ENCODE measurements at places on chromosomes 3 and 15. TPM values are rescaled to one million over a fixed set of nuclear protein-coding genes. Genes with fewer than 3 reads are reported as not detected.

Gene FBXO40
- 0.15 TPM for total RNA-seq

Gene IQCF5
- total RNA-seq: not detected

Gene MANF
- 148 TPM for total RNA-seq

Gene CLRN1
- not detected for total RNA-seq

Gene MFAP1
- total RNA-seq: 44.7 TPM

Gene IFT80
- total RNA-seq: 22.6 TPM

Gene FGF12
- 5.1 TPM for total RNA-seq

- H3K27ac ChIP-seq: no peak overlapping the region
- no peaks in the 10 kb centered on the region for H3K36me3 ChIP-seq
- DNase-seq: no peak
These were observed 328.5 kb downstream of the RBMS3 start for GRCh38 chr3:29609328-29609811.

DNA sequence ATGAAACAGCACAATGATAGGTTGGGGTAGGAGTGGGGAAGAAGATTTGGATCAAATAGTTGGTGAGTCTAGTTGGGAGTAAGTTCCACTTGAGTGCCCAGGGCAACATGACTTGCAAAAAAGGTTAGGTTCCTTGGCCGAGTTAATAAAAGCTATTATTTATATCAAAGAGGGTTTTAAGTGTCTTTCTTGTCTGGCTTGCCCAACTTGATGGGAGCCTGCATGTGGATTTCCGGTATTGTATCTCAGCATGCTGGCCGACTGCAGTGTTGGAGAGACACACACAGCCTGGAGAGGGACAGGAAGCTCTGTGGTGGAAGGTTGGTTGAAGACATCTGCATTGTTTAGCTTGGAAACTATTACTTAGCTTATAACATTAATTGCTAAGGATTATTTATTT lies 449.5 kb upstream of the TBL1XR1 start:
- H3K4me1 ChIP-seq: peaks cover 2% of the 10 kb centered on the region
- H3K36me3 ChIP-seq: no peaks in the 10 kb centered on the region
- no peaks in the 10 kb centered on the region for H3K27me3 ChIP-seq
- H3K27ac ChIP-seq: no peak overlapping the region
- no peak overlapping the region for H3K4me3 ChIP-seq
- DNase-seq: no peak

GRCh38 chr3:72332689-72333088 lies 515.6 kb downstream of the SHQ1 start:
- H3K4me3 ChIP-seq: no peak overlapping the region
- H3K36me3 ChIP-seq: no peaks in the 10 kb centered on the region
- H3K4me1 ChIP-seq: peaks cover 3% of the 10 kb centered on the region
- no peak for DNase-seq

GRCh38 chr15:93485438-93486327 lies 396.7 kb upstream of the RGMA start:
- H3K4me1 ChIP-seq: 0 out of 2 replicates have a peak, but pooled peaks cover 2% of the 10 kb centered on the region
- no peaks in the 10 kb centered on the region for H3K36me3 ChIP-seq
- no peaks in the 10 kb centered on the region for H3K27me3 ChIP-seq
- H3K4me3 ChIP-seq: no peak overlapping the region
- no peak overlapping the region for H3K27ac ChIP-seq

- no peak for DNase-seq
- no peak overlapping the region for H3K4me3 ChIP-seq
- H3K27ac ChIP-seq: no peak overlapping the region
- peaks cover 4% of the 10 kb centered on the region for H3K4me1 ChIP-seq
These were observed 415.5 kb downstream of the FHIT start for GRCh38 chr3:60835796-60836195.

- H3K4me1 ChIP-seq: peaks cover 4% of the 10 kb centered on the region
- DNase-seq: no peak
- no peak overlapping the region for H3K4me3 ChIP-seq
- H3K36me3 ChIP-seq: no peaks in the 10 kb centered on the region
- H3K27ac ChIP-seq: no peak overlapping the region
These were observed 3.4 kb downstream of the CD96 start for GRCh38 chr3:111545349-111545748.

- no peaks in the 10 kb centered on the region for H3K27me3 ChIP-seq
- H3K27ac ChIP-seq: no peak overlapping the region
- H3K36me3 ChIP-seq: no peaks in the 10 kb centered on the region
- no peak for DNase-seq
These were observed 249.7 kb downstream of the KCNMB2 start for GRCh38 chr3:178785961-178786360.

- H3K27me3 ChIP-seq: no peaks in the 10 kb centered on the region
- H3K27ac ChIP-seq: no peak overlapping the region
- H3K4me1 ChIP-seq: no peaks in the 10 kb centered on the region
- no peak for DNase-seq
- H3K36me3 ChIP-seq: no peaks in the 10 kb centered on the region
These were observed 4.7 kb downstream of the PLA2G4F start for GRCh38 chr15:42151736-42152135.

GRCh38 chr3:88936831-88937230 lies 170.6 kb upstream of the EPHA3 start:
- no peaks in the 10 kb centered on the region for H3K36me3 ChIP-seq
- H3K27ac ChIP-seq: no peak overlapping the region
- no peaks in the 10 kb centered on the region for H3K4me1 ChIP-seq
- no peak for DNase-seq
- H3K27me3 ChIP-seq: no peaks in the 10 kb centered on the region
- no peak overlapping the region for H3K4me3 ChIP-seq

DNA sequence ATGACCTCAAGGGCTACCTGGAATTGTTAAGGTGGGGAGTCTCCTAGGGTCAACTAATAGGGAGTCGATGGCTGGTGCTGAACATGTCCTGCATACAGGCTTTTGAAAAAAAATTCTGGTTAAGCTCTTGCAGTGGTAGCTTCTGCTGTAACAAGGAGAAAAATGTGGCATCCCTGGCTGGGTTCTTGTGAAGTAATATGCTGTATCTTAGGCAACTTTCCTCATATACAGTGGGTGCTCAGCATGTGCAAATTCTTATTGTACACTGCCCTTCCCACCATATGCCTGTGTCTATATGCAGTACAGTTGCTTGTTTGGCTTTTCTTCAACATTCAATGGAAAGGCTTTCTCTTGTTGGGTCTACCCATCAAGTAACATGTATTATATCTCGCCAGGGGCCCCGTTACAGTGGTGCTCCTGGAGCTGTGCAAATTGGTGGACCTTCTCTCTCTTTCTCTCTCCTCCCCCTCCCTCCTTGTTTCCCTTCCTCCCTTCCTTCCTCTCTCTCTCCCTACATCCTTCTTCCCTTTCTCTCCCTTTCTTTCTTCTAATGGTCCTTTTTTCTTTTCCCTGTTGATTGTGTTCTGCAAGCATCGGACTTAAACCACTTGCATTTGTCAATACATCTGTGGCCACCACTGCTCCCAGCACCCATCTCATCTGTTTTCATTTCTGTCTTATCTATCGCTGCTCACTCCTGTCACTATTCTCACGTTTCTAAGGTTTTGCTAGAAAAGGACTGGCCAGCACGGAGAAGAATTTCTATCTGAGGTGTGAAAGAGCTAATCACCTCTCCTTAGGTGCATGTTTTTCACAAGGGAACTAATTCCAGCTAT lies 35.2 kb downstream of the TGFBR2 start:
- peaks cover 24% of the 10 kb centered on the region for H3K36me3 ChIP-seq
- peaks cover 5% of the 10 kb centered on the region for H3K4me1 ChIP-seq
- no peak overlapping the region for H3K4me3 ChIP-seq

GRCh38 chr3:28947751-28948150 lies 333.1 kb upstream of the RBMS3 start:
- H3K27ac ChIP-seq: no peak overlapping the region
- no peaks in the 10 kb centered on the region for H3K27me3 ChIP-seq
- H3K4me3 ChIP-seq: no peak overlapping the region
- no peak for DNase-seq
- H3K4me1 ChIP-seq: no peaks in the 10 kb centered on the region

DNA sequence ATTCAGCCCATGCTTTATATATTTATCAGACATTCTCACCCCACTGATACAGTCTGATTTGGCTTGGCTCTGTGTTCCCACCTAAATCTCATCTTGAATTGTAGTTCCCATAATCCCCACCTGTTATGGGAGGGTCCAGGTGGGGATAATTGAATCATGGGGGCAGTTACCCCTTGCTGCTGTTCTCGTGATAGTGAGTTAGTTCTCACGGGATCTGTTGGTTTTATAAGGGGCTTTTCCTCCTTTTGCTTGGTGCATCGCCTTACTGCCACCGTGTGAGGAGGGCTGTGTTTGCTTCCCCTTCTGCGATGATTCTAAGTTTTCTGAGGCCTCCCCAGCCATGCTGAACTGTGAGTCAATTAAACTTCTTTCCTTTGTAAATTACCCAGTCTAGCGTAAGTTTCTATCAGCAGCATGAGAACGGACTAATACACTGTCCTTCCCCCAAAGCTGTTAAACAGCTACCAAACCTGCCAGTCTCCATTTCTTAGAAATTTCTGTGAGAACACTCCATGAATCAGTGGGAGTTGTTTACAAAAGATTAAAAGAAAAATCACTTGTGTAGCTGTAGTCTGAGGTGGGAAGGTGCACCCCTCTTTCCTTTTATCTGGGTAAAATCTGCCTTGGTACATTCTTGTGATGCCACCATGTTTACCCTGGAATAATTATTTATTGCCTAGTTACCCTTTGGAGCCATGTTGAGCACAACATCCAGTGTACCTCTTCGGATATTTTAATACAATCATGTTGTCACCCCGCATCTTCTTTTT lies 160.5 kb downstream of the THSD4 start:
- no peaks in the 10 kb centered on the region for H3K27me3 ChIP-seq
- no peak for DNase-seq
- no peak overlapping the region for H3K4me3 ChIP-seq
- H3K4me1 ChIP-seq: no peaks in the 10 kb centered on the region
- peaks cover 2% of the 10 kb centered on the region for H3K36me3 ChIP-seq

- no peaks in the 10 kb centered on the region for H3K4me1 ChIP-seq
- DNase-seq: no peak
- H3K36me3 ChIP-seq: peaks cover 4% of the 10 kb centered on the region
- H3K27ac ChIP-seq: no peak overlapping the region
- H3K4me3 ChIP-seq: no peak overlapping the region
These were observed 443.7 kb downstream of the NR2F2 start for GRCh38 chr15:96774216-96774615.

DNA sequence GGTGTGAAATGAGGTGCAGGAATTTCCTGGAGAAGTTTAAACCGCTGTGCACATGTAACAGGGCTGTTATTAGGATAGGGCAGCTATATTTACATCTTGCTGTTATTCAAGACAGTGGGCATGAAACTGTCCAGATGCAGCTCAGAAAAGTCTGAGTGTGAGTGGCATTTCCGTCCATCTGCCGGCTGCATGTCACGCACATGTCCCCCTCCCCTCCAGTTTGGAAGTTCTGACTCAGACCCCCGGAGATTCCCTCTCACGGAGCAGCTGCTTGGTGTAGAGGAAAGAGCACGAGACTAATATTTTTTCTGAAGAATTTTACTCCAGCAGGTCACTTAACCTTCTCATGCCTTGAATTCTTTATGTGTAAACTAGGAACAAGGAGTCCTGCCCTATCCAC lies 69.8 kb downstream of the FEM1B start:
- no peak overlapping the region for H3K4me3 ChIP-seq
- no peaks in the 10 kb centered on the region for H3K36me3 ChIP-seq
- DNase-seq: no peak
- no peaks in the 10 kb centered on the region for H3K4me1 ChIP-seq
- no peaks in the 10 kb centered on the region for H3K27me3 ChIP-seq

DNA sequence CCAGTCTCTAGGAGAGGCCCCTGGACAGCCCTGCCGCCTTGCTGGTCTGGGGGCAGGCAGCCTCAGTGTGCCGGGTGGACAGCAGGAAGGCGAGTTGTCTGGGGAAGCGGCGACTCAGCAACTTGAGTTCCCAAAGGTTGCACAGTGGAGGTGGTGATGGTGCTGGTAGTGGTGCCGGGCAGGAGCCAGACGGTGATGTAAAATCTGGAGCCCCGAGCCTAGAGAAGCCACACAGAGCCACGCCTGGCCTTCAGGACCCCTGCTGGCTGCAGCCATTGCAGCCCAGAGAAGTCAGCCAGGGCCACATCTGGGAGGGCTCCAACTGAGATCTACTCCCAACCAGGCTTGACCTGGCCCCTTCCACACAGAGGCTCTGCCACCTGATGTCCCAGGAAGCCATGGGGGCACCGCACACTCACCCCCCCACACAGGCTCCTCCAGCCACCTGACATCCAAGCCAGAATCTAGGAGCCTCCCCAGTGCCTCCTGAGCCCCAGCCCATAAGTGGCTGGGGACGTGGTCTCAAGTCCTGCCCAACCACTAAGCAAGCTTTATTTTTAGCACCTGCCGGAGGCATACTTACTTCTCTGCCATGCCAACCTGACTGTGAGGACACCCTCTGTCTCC lies 8.8 kb downstream of the C3orf22 start:
- no peak overlapping the region for H3K27ac ChIP-seq
- H3K27me3 ChIP-seq: no peaks in the 10 kb centered on the region
- peak; percentile 28 for DNase-seq
- peaks cover 4% of the 10 kb centered on the region for H3K4me1 ChIP-seq

GRCh38 chr3:102302020-102302419 lies 132.8 kb upstream of the ZPLD1 start:
- no peaks in the 10 kb centered on the region for H3K4me1 ChIP-seq
- no peak for DNase-seq
- H3K27ac ChIP-seq: no peak overlapping the region
- no peak overlapping the region for H3K4me3 ChIP-seq
- no peaks in the 10 kb centered on the region for H3K36me3 ChIP-seq

DNA sequence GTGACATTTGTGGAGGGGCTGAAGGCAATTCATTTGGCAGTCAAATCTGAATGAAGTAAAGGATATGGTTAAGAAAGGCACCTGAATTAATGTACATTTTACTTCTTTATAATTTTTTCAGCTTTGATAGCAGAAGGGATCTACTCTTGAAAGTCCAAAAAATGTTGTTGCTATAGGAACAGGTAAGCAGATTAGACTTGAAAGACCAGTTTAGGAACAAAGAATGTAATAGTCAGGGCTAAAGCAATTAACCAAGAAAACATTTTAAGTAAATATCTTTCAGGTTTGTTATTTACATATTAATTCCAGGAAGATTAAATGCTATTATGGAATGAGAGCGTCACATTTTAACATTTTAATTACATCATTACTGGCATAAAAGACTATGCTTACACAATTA lies 1.1 kb downstream of the ATP13A4 start:
- H3K4me1 ChIP-seq: no peaks in the 10 kb centered on the region
- no peaks in the 10 kb centered on the region for H3K27me3 ChIP-seq
- no peak overlapping the region for H3K27ac ChIP-seq
- no peaks in the 10 kb centered on the region for H3K36me3 ChIP-seq
- no peak for DNase-seq
- H3K4me3 ChIP-seq: no peak overlapping the region

GRCh38 chr15:83904107-83905040 lies 250.5 kb downstream of the ADAMTSL3 start:
- H3K27ac ChIP-seq: no peak overlapping the region
- H3K4me1 ChIP-seq: no peaks in the 10 kb centered on the region
- DNase-seq: no peak
- no peaks in the 10 kb centered on the region for H3K36me3 ChIP-seq
- no peaks in the 10 kb centered on the region for H3K27me3 ChIP-seq

GRCh38 chr3:15977598-15978232 lies 179.9 kb upstream of the ANKRD28 start:
- no peak overlapping the region for H3K4me3 ChIP-seq
- no peak for DNase-seq
- no peaks in the 10 kb centered on the region for H3K4me1 ChIP-seq
- no peaks in the 10 kb centered on the region for H3K36me3 ChIP-seq
- no peak overlapping the region for H3K27ac ChIP-seq

- H3K27me3 ChIP-seq: no peaks in the 10 kb centered on the region
- no peak overlapping the region for H3K27ac ChIP-seq
- no peaks in the 10 kb centered on the region for H3K36me3 ChIP-seq
These were observed 67.2 kb downstream of the LIPC start for GRCh38 chr15:58498821-58499580.
